Activated T-helper 17 cell treated with anti-CD3 and anti-CD28 coated beads, Interleukin-2, amount 50 U/mL, for 72 hours (primary cell): ENCODE measurements at places on chromosomes 2 and 18.

GRCh38 chr18:69944436-69944835 lies 3.2 kb downstream of the CD226 start:
- peak; percentile 17 for ATAC-seq

DNA sequence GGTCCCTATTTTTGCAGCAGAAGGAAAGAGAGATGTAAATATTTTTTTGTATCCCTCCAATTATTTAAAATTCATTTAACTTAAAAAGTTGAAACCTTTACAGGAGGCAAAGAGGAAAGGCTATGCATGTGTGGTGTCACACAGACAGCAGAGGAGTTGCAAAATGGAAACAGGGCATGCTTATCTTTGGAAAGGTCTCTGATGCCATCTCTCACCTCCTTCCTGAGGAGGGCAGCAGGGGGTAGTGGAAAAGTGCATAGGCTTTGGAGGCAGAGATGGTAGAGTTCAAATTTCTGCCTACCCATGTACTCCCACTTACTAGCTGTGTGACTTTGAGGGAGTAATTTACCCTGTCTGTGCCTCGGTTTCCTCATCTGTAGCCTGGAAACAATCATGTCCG lies 99.6 kb upstream of the MCFD2 start:
- ATAC-seq = no peak

DNA sequence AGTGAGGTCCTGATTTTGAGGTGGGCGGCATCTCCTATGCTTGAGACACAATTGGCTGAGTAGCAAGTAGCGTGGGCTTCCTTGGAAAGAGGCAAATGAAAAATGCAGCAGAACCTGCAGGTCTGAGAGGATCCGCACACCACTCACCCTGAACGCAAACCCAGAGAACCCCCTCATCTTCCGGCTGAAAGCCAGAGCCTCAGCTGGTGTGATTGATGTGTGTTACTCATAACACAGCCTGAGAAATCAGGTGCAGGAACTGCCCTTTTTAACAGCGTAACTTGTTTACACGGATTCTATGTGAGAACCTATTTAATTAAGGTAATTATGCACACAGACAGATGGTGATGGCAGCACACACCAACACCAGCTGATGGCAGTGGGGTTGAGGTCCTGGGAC lies 123.4 kb downstream of the MRO start:
- ATAC-seq = no peak

DNA sequence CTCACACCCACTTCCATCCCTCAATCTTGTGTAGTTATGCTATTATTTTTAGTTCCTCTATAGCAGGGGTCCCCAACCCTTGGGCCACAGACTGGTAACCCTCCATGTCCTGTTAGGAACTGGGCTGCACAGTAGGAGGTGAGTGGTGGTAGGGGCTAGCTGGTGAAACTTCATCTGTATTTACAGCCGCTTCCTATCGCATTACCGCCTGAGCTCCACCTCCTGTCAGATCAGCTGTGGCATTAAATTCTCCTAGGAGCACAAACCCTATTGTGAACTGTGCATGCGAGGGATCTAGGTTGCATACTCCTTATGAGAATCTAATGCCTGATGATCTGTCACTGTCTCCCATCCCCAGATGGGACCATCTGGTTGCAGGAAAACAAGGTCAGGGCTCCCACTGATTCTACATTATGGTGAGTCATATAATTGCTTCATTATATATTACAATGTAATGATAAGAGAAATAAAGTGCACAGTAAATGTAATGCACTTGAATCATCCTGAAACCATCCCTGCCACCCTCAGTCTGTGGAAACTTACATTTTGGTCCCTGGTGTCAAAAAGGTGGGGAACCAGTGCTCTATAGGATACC lies 1.6 kb upstream of the RAB11FIP5 start:
- ATAC-seq = no peak

DNA sequence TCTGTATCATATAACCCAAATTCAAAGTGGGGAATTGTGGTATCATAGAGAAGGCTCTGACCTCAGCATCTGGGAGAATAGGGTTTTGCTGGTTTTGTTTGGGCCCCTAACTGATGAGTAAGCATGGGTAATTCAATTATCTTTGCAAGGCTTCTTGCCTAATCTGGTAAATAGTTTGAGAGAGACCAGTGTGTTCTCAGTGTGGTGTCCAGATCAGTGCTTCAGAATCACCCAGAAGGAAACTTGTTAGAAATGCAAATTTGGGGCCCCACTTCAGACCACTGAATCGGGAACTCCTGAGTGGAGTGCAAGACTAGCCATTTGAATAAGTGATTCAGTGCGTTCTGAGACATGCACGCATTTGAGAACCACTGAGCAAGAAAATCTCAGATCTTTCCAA lies 282.7 kb downstream of the EPHA4 start:
- ATAC-seq = no peak

- ATAC-seq = no peak
Observed at GRCh38 chr18:58208207-58208932, 164.3 kb downstream of the NEDD4L start.

DNA sequence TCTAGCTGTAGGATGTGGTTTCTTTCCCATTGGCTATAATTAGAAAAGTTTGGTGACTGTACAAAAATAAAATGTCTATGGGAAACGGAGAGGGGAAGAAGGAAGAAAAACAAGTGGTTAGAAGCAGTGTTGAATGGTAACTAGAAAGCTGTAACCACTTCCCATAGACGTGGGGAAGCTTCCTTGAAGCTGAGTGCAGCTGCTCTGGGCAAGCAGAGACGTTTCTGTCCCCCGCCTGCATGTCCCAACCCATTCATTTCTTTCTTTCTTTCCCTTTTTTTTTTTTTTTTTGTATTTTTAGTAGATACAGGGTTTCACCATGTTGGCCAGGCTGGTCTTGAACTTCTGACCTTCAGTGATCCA lies 367.8 kb upstream of the HS6ST1 start:
- no peak for ATAC-seq

GRCh38 chr2:65027616-65028244 lies 28.5 kb upstream of the CEP68 start:
- no peak for ATAC-seq

- no peak for ATAC-seq
Observed at GRCh38 chr18:48891721-48892120, 59.0 kb downstream of the SMAD7 start.
